ENCODE measurements at places on chromosomes 4 and X. TPM values are rescaled to one million over a fixed set of nuclear protein-coding genes. Genes with fewer than 3 reads are reported as not detected.

- no peaks in the 10 kb centered on the region for H3K27me3 ChIP-seq
- H3K36me3 ChIP-seq, result no peaks in the 10 kb centered on the region
- no peak overlapping the region for H3K4me3 ChIP-seq
These were observed 803.6 kb upstream of the ADGRL3 start for GRCh38 chr4:60396341-60397049.

The GLRB gene
- total RNA-seq, result 2.6 TPM

DNA sequence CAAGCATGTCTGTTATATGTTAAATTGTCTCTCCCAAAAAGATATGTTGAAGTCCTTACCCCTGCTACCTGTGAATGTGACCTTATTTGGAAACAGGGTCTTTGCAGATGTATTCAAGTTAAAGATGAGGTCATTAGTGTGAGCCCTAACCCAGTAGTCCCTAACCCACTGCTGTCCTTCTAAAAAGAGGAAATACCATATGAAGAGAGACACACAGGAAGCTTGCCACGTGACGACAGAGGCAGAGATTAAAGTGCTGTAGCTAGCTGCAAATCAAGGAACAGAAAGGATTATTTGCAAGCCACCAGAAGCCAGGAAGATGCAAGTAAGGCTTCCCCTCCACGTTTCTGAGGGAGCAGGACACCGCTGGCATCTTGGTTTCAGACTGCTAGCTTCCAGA is 150.1 kb downstream of the HNRNPD start:
- no peaks in the 10 kb centered on the region for H3K36me3 ChIP-seq
- H3K4me1 ChIP-seq, result no peaks in the 10 kb centered on the region
- no peak overlapping the region for H3K27ac ChIP-seq
- H3K27me3 ChIP-seq, result no peaks in the 10 kb centered on the region
- DNase-seq, result peak; percentile 66
- H3K4me3 ChIP-seq, result no peak overlapping the region

- peaks cover 3% of the 10 kb centered on the region for H3K27me3 ChIP-seq
- no peaks in the 10 kb centered on the region for H3K36me3 ChIP-seq
- no peak for DNase-seq
- H3K27ac ChIP-seq, result no peak overlapping the region
These were observed 45.6 kb downstream of the PPP2R2C start for GRCh38 chr4:6426571-6427438.

- DNase-seq, result no peak
- H3K4me3 ChIP-seq, result no peak overlapping the region
- no peaks in the 10 kb centered on the region for H3K36me3 ChIP-seq
- H3K27ac ChIP-seq, result no peak overlapping the region
- no peaks in the 10 kb centered on the region for H3K4me1 ChIP-seq
- H3K27me3 ChIP-seq, result no peaks in the 10 kb centered on the region
These were observed 22.1 kb upstream of the DGKK start for GRCh38 chrX:50492720-50493119.

The YY2 gene
- total RNA-seq, result 1.1 TPM

GRCh38 chr4:145423017-145423708 is 58.5 kb upstream of the SMAD1 start:
- no peak overlapping the region for H3K4me3 ChIP-seq
- no peaks in the 10 kb centered on the region for H3K27me3 ChIP-seq
- H3K4me1 ChIP-seq, result no peaks in the 10 kb centered on the region
- DNase-seq, result no peak

DNA sequence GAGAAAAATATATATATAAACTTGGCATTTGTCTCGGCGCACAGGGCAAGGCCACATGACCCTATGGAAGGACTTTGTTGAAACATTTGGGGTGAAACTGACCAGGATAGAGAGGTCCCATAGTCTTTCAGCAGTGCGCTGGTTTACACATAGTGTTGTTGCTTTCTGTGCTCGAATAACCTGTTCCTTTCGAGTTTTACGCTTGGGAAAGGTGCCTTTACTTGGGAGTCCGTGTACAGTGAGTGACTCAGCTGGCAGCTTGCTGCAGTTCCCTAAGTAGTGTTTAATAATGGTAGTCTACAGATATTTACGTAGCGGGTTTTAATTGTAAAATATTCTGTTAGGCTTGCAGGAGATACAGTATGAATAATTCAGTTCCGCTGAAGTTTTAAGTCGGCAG is 578 bp downstream of the APOOL start:
- no peaks in the 10 kb centered on the region for H3K36me3 ChIP-seq
- H3K27ac ChIP-seq, result peak overlapping the region; percentile 73
- H3K4me1 ChIP-seq, result peaks cover 5% of the 10 kb centered on the region
- no peak for DNase-seq
- peak overlapping the region; percentile 66 for H3K4me3 ChIP-seq
- no peaks in the 10 kb centered on the region for H3K27me3 ChIP-seq

- no peaks in the 10 kb centered on the region for H3K36me3 ChIP-seq
- DNase-seq, result no peak
- H3K4me3 ChIP-seq, result no peak overlapping the region
- H3K27me3 ChIP-seq, result no peaks in the 10 kb centered on the region
- no peaks in the 10 kb centered on the region for H3K4me1 ChIP-seq
These were observed 58.6 kb upstream of the P2RY10 start for GRCh38 chrX:78886550-78886949.

- H3K4me1 ChIP-seq, result no peaks in the 10 kb centered on the region
- no peaks in the 10 kb centered on the region for H3K36me3 ChIP-seq
- H3K27ac ChIP-seq, result no peak overlapping the region
- DNase-seq, result no peak
These were observed 119.4 kb upstream of the FAM9B start for GRCh38 chrX:9153300-9153699.

GRCh38 chrX:110414273-110414672 is 55.6 kb downstream of the RTL9 start:
- no peak for DNase-seq
- no peaks in the 10 kb centered on the region for H3K36me3 ChIP-seq
- H3K27me3 ChIP-seq, result no peaks in the 10 kb centered on the region
- no peak overlapping the region for H3K4me3 ChIP-seq

The CCKAR gene
- not detected for total RNA-seq

GRCh38 chr4:72351521-72351920 is 217.5 kb downstream of the ADAMTS3 start:
- H3K36me3 ChIP-seq, result no peaks in the 10 kb centered on the region
- H3K27me3 ChIP-seq, result no peaks in the 10 kb centered on the region
- DNase-seq, result no peak
- H3K27ac ChIP-seq, result no peak overlapping the region
- peaks cover 7% of the 10 kb centered on the region for H3K4me1 ChIP-seq

GRCh38 chrX:103733017-103733416 is 22.3 kb downstream of the TMEM31 start:
- H3K27ac ChIP-seq, result no peak overlapping the region
- no peak overlapping the region for H3K4me3 ChIP-seq
- H3K36me3 ChIP-seq, result no peaks in the 10 kb centered on the region
- no peaks in the 10 kb centered on the region for H3K4me1 ChIP-seq

- no peaks in the 10 kb centered on the region for H3K27me3 ChIP-seq
- H3K27ac ChIP-seq, result no peak overlapping the region
- DNase-seq, result no peak
- H3K4me1 ChIP-seq, result peaks cover 13% of the 10 kb centered on the region
- H3K4me3 ChIP-seq, result no peak overlapping the region
These were observed 550.9 kb upstream of the BOD1L1 start for GRCh38 chr4:14178421-14178820.

The HSPA4L gene
- 3.0 TPM for total RNA-seq

The RBM46 gene
- total RNA-seq, result not detected

The FAM184B gene
- 0.24 TPM for total RNA-seq

- peaks cover 81% of the 10 kb centered on the region for H3K27me3 ChIP-seq
- no peak for DNase-seq
- no peaks in the 10 kb centered on the region for H3K36me3 ChIP-seq
- H3K27ac ChIP-seq, result no peak overlapping the region
- H3K4me1 ChIP-seq, result no peaks in the 10 kb centered on the region
- H3K4me3 ChIP-seq, result no peak overlapping the region
These were observed 54.0 kb upstream of the NKAP start for GRCh38 chrX:119997570-119997969.

The GAGE12H gene
- total RNA-seq, result not detected

DNA sequence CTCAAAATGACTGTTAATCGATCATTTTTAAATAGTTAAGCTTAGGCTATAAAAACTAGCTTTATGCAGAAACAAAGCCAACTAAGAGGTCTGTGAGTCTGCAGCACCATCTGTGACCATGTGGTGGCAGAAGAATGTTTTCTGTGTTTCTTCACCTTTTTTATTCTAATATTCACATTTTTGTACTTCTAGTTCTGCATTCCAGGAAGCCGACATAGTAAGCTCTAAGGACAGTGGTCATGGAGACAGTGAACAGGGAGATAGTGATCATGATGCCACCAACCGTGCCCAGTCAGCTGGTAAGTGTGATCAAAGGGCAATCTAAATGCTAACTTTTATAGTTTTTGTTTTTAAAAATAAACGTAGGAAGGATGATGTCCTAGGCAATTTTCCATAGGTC is 5.6 kb downstream of the PCDH10 start:
- no peak overlapping the region for H3K27ac ChIP-seq
- no peak for DNase-seq
- H3K27me3 ChIP-seq, result peaks cover 51% of the 10 kb centered on the region
- no peak overlapping the region for H3K4me3 ChIP-seq
- no peaks in the 10 kb centered on the region for H3K36me3 ChIP-seq
- peaks cover 36% of the 10 kb centered on the region for H3K4me1 ChIP-seq

- no peak for DNase-seq
- H3K4me3 ChIP-seq, result no peak overlapping the region
- H3K4me1 ChIP-seq, result no peaks in the 10 kb centered on the region
- H3K36me3 ChIP-seq, result no peaks in the 10 kb centered on the region
- no peaks in the 10 kb centered on the region for H3K27me3 ChIP-seq
These were observed 82.8 kb downstream of the IL1RAPL1 start for GRCh38 chrX:28670074-28670473.

The TCEAL6 gene
- total RNA-seq, result not detected

DNA sequence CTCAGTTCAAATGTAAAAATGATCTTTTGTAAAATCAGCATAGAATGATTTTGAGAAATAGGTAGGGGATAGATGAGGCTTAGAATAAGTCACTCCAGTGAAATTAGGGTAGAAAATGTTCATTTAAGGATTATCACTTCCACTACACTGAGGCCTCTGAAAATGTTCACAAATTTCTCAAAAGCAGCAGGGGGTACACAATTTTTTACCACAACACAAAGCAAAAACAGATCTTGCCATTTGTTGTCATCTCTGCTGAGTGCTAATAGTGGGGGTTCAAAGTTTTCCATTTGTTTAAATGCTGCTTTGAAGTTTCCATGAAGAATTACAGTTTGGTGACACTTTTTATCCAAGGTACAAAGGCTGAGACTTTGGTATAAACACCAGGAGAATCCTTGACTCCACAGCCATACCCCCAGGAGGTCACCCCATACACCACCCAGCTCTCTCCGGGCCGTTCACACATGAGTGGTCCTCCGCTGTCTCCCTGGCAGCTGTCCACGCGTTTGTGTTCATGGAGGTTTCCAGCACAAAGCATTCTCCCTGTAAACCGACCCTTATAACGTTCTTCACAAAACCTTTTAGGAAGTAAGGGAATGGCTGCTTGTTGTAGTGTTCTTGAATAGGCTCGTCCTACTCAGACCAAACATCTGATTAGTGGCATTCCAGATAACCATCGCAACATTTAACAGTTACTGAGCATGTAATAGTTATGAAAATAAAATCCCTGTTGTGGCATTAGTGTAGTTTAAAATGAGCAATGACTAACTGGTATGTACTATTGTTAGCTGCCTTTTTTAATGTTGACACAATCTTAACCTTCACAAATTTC is 71.0 kb downstream of the PRSS12 start:
- peaks cover 25% of the 10 kb centered on the region for H3K36me3 ChIP-seq
- H3K4me1 ChIP-seq, result peaks cover 43% of the 10 kb centered on the region

- no peaks in the 10 kb centered on the region for H3K4me1 ChIP-seq
- no peak overlapping the region for H3K27ac ChIP-seq
- no peak for DNase-seq
- no peak overlapping the region for H3K4me3 ChIP-seq
- no peaks in the 10 kb centered on the region for H3K27me3 ChIP-seq
- no peaks in the 10 kb centered on the region for H3K36me3 ChIP-seq
These were observed 23.4 kb upstream of the SLC10A7 start for GRCh38 chr4:146545102-146545501.

GRCh38 chr4:61011051-61011450 is 189.1 kb upstream of the ADGRL3 start:
- H3K4me3 ChIP-seq, result no peak overlapping the region
- H3K36me3 ChIP-seq, result no peaks in the 10 kb centered on the region
- DNase-seq, result no peak
- H3K27ac ChIP-seq, result no peak overlapping the region
- H3K27me3 ChIP-seq, result no peaks in the 10 kb centered on the region

DNA sequence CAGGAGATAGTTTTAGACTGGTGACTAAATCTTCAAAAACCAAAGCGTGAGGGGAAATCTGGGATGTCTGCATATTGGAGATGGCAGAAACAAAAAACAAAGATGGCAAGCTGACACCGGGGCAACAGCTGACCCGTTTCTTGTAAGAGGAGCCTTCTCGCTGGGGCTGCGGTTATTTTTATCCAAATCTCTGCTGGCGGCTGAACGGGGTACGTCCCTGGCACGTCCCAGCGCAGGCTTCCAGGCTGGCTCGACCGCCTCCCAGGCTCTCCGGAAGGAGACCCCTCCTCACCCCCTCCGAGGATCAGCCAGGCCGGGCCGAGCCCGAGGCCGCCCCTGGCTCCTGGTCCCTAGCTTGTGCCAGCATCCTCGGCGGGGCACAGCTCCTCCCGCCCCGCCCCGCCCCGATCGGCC is 403 bp downstream of the SGCB start:
- DNase-seq, result no peak
- H3K4me1 ChIP-seq, result peaks cover 4% of the 10 kb centered on the region
- H3K4me3 ChIP-seq, result peak overlapping the region; percentile 70
- H3K27me3 ChIP-seq, result no peaks in the 10 kb centered on the region
- H3K36me3 ChIP-seq, result peaks cover 2% of the 10 kb centered on the region
- H3K27ac ChIP-seq, result peak overlapping the region; percentile 64

- H3K36me3 ChIP-seq, result no peaks in the 10 kb centered on the region
- no peak overlapping the region for H3K4me3 ChIP-seq
- no peak overlapping the region for H3K27ac ChIP-seq
- H3K4me1 ChIP-seq, result no peaks in the 10 kb centered on the region
- DNase-seq, result no peak
- H3K27me3 ChIP-seq, result no peaks in the 10 kb centered on the region
These were observed 255.8 kb downstream of the OPHN1 start for GRCh38 chrX:68177542-68177941.

DNA sequence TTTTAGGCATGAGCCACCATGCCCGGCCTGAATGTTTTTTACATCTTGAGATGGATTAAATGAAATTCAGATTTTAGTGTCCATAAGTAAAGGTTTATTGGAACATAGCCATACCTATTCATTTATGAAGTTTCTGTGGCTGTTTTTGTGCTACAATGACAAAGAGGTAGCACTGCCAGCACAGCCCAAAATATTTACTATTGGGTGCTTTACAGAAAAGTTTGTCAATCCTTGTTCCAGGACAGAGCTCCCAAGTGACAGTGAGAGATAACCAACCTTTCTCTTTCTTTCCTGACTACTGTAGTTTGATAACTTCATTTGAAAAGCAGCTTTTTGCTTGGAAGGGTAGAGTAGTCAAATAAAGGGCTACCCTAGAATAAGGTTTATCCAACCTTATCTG is 116.2 kb downstream of the CAMK2D start:
- H3K4me3 ChIP-seq, result no peak overlapping the region
- H3K36me3 ChIP-seq, result no peaks in the 10 kb centered on the region
- DNase-seq, result no peak
- H3K27me3 ChIP-seq, result no peaks in the 10 kb centered on the region

- H3K27me3 ChIP-seq, result no peaks in the 10 kb centered on the region
- H3K4me3 ChIP-seq, result peak overlapping the region; percentile 69
- peaks cover 27% of the 10 kb centered on the region for H3K4me1 ChIP-seq
- peak overlapping the region; percentile 93 for H3K27ac ChIP-seq
- peaks cover 8% of the 10 kb centered on the region for H3K36me3 ChIP-seq
These were observed 946 bp downstream of the ANXA3 start for GRCh38 chr4:78552389-78553042.

The ABCE1 gene
- 35.5 TPM for total RNA-seq

The GABRE gene
- 33.8 TPM for total RNA-seq

GRCh38 chr4:139734875-139735380 is 69.3 kb downstream of the MGST2 start:
- H3K4me1 ChIP-seq, result peaks cover 38% of the 10 kb centered on the region
- no peaks in the 10 kb centered on the region for H3K36me3 ChIP-seq
- peak overlapping the region; percentile 50 for H3K4me3 ChIP-seq
- peak; percentile 92 for DNase-seq
- no peaks in the 10 kb centered on the region for H3K27me3 ChIP-seq

Measured in lower lobe of right lung (tissue), 2 donors.